ENCODE measurements at places on chromosomes 2 and 18. TPM values are rescaled to one million over a fixed set of nuclear protein-coding genes. Genes with fewer than 3 reads are reported as not detected.

The CD28 gene
- not detected for total RNA-seq

The ACADL gene
- total RNA-seq = not detected

The PPP1R1C gene
- 0.29 TPM for total RNA-seq

The UGT1A7 gene
- not detected for total RNA-seq

The TCF7L1 gene
- total RNA-seq = 2.5 TPM

The C2orf78 gene
- total RNA-seq = not detected

The NEB gene
- total RNA-seq = 0.29 TPM

The SLC23A3 gene
- 1.4 TPM for total RNA-seq

GRCh38 chr2:41414486-41415230 lies 633.2 kb upstream of the PKDCC start:
- no peaks in the 10 kb centered on the region for H3K27me3 ChIP-seq
- DNase-seq = no peak
- no peak overlapping the region for H3K4me3 ChIP-seq
- no peak overlapping the region for H3K27ac ChIP-seq

DNA sequence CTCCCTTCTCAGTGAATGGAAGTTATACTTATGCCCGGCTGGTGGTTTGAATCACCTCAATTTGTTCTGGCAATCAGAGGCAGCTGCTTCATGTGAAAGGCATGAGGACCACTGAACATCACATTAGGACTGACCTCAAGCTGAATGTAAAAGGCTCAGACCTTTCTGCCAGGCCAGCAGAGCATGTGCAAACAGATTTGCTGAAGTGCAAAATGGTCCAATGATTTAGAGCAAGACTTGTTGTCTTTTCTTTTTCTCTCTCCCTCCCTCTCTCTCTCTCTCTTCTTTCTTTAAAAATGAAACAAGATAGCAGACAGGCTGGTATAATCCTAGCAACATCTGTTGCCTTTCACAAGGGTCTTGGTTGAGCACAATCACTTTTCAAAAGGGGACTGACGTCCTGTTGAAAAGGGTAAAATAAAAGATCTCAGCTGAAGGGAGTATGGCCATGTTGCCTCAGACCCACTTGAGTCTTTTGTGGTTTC lies 13.3 kb upstream of the CDH7 start:
- no peak for DNase-seq
- no peaks in the 10 kb centered on the region for H3K36me3 ChIP-seq
- no peaks in the 10 kb centered on the region for H3K27me3 ChIP-seq
- no peak overlapping the region for H3K4me3 ChIP-seq
- no peaks in the 10 kb centered on the region for H3K4me1 ChIP-seq

DNA sequence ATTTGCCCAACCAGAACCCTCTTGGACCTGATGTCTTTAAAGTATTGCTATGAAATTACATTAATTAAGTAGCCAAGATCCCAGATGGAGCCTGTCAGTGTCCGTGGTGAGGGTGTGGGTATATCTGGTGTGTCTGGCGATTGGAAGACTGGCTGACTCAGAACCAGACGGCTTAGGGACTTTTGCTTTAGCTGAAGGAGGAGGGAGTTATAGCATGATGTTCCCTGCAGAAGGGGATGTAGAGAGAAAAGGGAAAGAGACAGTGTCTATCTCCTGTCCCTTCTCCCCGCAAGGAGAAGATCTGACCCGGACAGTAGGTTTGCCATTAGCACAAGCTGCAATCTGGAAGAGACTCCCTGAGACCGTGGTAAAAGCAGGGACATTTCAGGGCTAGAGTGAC lies 60.6 kb downstream of the POU3F3 start:
- DNase-seq = no peak
- no peaks in the 10 kb centered on the region for H3K27me3 ChIP-seq
- no peaks in the 10 kb centered on the region for H3K36me3 ChIP-seq
- no peak overlapping the region for H3K4me3 ChIP-seq
- no peak overlapping the region for H3K27ac ChIP-seq

GRCh38 chr18:62621546-62621945 lies 93.8 kb upstream of the PHLPP1 start:
- no peak overlapping the region for H3K4me3 ChIP-seq
- no peaks in the 10 kb centered on the region for H3K36me3 ChIP-seq
- no peaks in the 10 kb centered on the region for H3K4me1 ChIP-seq
- no peak overlapping the region for H3K27ac ChIP-seq

DNA sequence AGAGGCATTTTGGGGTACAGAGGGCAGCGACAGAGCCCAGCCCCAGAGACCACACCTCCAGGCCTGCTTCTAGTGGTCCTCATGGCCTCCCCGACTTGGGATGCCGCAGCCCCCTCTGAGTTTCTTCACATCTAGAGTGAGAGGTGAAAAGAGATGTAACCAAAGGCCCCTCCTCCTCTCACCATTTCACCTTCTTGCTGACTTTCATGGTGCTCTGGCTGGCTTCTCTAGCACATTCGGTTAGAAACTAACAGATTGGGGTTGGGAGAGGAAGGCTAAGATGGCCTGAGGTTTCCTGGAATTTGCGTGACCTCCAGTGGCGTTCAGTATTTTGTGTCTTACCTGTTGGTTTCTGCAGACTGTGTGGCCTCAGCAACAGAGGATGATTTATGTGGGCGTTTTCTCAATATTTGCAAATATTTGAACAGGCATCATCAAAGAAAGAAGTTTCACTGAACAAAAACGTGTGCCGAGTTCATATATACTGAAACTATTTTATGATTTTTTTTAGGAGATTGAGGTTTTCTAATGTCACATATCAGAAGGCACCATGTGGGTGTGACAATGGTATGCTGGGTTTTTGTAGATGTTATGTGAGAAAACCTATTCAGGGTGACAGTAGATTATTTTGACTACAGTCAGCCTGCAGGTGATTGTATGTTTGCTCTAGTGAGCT lies 69.9 kb upstream of the BCL2L11 start:
- DNase-seq = peak; percentile 10
- H3K27ac ChIP-seq = no peak overlapping the region
- H3K36me3 ChIP-seq = no peaks in the 10 kb centered on the region
- no peaks in the 10 kb centered on the region for H3K4me1 ChIP-seq
- H3K4me3 ChIP-seq = no peak overlapping the region

- H3K36me3 ChIP-seq = no peaks in the 10 kb centered on the region
- H3K27me3 ChIP-seq = no peaks in the 10 kb centered on the region
- no peak overlapping the region for H3K4me3 ChIP-seq
- DNase-seq = no peak
Measured at GRCh38 chr18:45653090-45653489, 37.8 kb downstream of the SLC14A2 start.

GRCh38 chr18:73674125-73674865 lies 473.3 kb downstream of the FBXO15 start:
- no peak overlapping the region for H3K27ac ChIP-seq
- no peaks in the 10 kb centered on the region for H3K27me3 ChIP-seq
- no peak for DNase-seq
- no peak overlapping the region for H3K4me3 ChIP-seq
- H3K4me1 ChIP-seq = peaks cover 5% of the 10 kb centered on the region

GRCh38 chr18:32310101-32310500 lies 120.3 kb downstream of the MEP1B start:
- DNase-seq = no peak
- no peaks in the 10 kb centered on the region for H3K27me3 ChIP-seq
- H3K36me3 ChIP-seq = no peaks in the 10 kb centered on the region

GRCh38 chr2:9206991-9207640 lies 504 bp downstream of the ASAP2 start:
- peaks cover 5% of the 10 kb centered on the region for H3K36me3 ChIP-seq
- H3K4me1 ChIP-seq = peaks cover 29% of the 10 kb centered on the region
- H3K27ac ChIP-seq = peak overlapping the region; percentile 85
- H3K27me3 ChIP-seq = no peaks in the 10 kb centered on the region

GRCh38 chr18:957829-958228 lies 53.2 kb downstream of the ADCYAP1 start:
- H3K4me1 ChIP-seq = no peaks in the 10 kb centered on the region
- no peak overlapping the region for H3K4me3 ChIP-seq
- no peak for DNase-seq
- peaks cover 4% of the 10 kb centered on the region for H3K27me3 ChIP-seq
- no peaks in the 10 kb centered on the region for H3K36me3 ChIP-seq

GRCh38 chr2:122163617-122164016 lies 408.2 kb downstream of the TSN start:
- no peak for DNase-seq
- H3K4me1 ChIP-seq = no peaks in the 10 kb centered on the region
- no peak overlapping the region for H3K27ac ChIP-seq

DNA sequence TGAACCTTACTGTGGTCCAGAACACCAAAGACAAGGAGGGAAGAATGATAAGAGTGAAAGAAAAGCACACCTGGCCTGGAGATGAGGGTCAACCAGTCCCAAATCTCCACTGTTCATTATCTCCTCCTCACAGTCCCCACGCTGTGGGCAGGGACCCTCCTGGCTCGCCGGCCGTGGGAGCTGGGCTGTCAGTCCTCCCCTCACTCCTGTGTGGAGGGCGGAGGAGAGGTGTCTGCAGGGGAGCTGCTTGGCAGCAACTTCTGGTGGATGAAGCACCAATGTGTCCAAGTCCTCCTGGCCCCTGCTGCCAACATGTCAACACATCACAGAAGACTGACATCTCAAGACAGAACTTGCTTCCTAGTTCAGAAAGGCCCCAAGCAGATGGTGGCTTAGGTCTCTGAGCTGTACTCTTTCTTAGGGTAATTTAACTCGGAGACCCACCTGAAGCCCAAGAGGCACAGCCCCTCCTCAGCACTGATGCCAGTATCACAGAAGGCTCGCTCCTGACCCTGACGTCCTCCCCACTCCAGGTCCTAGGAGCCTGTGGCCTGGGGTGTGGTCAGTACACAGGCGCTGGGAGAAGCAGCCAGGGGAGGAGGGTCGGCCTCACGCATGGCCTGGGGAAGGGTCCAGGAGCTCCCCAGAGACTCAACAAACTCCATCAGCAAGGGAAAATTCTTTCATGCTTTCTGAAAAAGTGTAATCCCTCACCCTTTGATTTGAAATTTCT lies 54.5 kb downstream of the PARD6G start:
- H3K27me3 ChIP-seq = peaks cover 16% of the 10 kb centered on the region
- no peak overlapping the region for H3K27ac ChIP-seq
- H3K4me1 ChIP-seq = no peaks in the 10 kb centered on the region

Data from osteoblast (primary cell).